Stimulated activated CD8-positive, alpha-beta memory T cell treated with anti-CD3 and anti-CD28 coated beads, Interleukin-7, amount 100 ng/mL, for 24 hours (primary cell): ENCODE measurements at places on chromosomes 1 and 21.

- no peak for DNase-seq
These were observed 11.3 kb upstream of the MCOLN3 start for GRCh38 chr1:85059563-85059962.

GRCh38 chr1:228871314-228872061, 136.2 kb downstream of the RHOU start:
- DNase-seq: no peak

- DNase-seq: no peak
These were observed 145.7 kb downstream of the DHRS3 start for GRCh38 chr1:12472156-12472797.

GRCh38 chr1:58156831-58157230, 389.7 kb downstream of the OMA1 start:
- DNase-seq: no peak

GRCh38 chr1:207911856-207912760, 1.2 kb upstream of the CD34 start:
- no peak for DNase-seq

DNA sequence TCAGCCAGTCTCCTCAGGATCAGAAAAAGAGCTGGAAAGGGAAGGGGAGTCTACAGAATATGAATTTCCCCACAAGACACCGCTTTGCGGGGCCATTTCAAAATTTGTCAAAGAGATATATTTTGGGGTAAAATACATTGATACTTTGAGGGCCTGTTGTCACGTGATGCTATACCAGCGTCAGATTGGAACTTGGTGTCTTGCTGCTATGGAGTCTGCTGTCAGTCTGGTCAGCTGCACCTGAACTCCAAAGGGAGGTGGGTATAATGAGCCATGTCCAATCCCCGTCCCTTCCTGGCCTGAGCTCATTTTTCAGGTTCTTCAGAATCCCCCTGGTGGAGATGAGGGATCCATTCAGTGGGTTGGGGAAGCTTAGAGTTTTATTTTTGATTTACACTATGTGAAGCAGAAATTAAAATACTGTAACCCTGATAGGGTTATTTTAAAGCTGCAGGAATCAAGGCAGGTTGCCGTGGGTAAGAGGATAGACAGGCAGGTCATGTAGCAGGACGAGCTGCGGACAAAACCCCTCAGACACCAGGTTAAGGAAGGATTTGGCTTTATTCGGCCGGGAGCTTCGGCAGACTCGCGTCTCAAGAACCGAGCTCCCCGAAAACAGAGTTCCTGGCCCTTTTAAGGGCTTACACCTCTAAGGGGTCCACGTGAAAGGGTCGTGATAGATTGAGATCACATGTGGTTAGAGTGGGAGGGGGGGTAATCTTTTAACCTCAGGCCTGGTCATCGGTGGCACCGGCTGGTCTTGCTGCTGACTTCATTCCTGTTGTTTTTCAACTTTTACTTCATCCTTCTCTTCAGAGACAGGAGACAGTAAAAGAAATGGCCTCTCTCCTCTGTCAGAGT, 2.2 kb upstream of the POFUT2 start:
- DNase-seq: no peak

DNA sequence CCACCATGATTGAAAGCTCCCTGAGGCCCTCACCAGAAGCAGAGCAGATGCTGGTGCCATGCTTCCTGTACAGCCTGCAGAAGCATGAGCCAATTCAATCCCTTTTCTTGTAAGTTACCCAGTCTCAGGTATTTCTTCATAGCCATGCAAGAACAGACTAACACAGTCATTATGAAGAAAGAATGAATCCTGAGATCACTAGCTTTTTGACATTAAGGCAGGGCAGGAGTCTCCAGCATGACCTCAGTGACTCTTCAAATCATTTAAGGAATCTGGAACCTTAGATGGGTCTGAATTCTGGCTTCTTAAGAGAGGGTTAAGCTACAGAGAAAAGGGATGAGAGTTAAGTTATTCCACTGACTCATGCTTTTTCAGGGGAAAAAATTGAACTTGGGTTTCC, 79.0 kb downstream of the PTPN14 start:
- no peak for DNase-seq

DNA sequence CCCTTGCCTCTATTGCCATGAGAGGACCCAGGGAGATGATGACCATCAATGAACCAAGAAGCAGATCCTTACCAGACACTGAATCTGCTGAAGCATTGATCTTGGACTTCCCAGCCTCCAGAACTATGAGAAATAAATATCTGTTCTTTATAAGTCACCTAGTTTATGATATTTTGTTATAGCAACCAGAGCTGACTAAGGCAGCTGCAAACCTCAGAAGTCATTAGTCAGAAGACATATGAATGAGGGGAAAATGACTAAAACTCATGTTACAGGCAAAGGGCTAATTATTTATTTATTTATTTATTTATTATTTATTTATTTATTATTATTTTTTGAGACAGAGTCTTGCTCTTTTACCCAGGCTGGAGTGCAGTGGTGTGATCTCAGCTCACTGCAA, 321.1 kb downstream of the TGFB2 start:
- DNase-seq: no peak

DNA sequence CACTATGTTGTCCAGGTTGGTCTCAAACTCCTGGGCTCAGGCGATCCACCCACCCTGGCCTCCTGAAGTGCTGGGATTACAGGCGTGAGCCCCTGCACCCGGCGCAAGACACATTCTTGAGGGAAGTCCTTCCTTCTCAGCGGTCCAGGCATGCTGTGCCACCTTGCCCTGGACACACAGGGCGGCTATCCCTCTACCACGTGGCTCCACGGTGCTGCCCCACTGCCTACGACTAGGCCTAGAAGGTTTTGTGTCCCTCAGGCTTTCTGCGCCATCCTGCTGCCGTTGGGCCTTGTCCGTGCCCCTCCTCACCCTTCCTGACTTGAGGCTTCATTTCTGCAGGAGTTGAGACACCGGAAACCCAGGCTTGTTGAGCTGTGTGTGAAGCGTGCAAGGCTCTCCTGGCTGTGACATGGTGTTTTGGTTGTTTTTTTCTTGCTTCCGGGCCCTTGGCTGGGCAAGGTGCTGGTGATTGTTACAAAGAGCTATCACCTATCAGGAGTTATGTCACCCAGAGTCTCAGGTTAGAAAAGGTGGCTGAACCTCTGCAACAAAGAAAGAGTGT, 13.9 kb downstream of the C1orf174 start:
- DNase-seq: no peak

GRCh38 chr21:36422279-36423098, 37.3 kb downstream of the CHAF1B start:
- no peak for DNase-seq

DNA sequence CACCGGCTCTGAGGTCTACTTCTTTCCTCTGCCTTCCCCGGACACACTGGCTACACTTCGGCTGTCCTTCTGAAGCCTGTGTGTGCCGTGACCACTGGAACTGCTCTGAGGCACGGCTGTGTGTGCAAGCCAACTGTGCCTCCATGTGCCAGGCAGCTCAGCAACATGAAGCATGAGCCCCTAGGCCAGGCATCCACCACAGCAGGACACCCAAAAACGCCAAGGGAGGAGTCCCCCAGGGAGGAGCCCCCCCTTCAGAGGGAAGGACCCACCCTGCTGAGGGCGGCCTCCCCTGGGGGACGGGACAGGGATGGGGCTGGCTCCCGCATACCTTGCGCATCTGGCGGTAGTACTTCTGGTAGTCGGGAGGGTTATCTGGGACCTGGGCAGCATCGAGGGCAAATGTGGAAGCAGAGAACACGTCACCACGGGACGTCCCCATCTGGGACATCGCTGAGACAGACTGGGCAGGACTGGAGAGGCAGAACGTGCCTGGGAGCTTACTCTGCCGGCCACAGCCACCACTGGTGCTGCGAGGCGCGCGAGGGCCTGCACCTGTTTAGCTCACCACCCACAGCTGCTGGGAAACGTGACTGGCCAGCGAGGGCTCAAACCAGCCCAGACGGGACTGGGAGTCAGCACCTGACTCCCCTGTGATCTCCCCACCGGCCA, 20.5 kb downstream of the LSS start:
- DNase-seq: no peak

DNA sequence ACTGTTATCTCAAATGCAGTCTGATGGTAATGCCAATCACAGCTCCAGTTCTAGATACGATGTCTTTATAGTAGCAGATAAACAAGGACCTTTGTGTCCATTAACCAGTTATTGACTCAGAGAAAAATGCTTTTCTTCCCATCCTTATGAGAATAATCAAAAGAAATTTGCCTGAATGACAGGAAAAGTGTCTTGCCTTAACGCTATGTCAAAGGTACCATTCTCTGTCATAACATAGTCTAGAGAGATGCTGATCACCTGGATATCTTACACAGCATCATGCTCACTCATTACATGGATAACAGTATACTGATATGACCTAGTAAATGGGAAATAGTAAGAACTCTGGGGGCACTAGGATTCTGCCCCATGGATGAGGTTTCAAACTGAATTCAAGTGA, 151.7 kb upstream of the NEGR1 start:
- DNase-seq: no peak

- no peak for DNase-seq
These were observed 43.4 kb downstream of the TMEM51 start for GRCh38 chr1:15196807-15197530.

DNA sequence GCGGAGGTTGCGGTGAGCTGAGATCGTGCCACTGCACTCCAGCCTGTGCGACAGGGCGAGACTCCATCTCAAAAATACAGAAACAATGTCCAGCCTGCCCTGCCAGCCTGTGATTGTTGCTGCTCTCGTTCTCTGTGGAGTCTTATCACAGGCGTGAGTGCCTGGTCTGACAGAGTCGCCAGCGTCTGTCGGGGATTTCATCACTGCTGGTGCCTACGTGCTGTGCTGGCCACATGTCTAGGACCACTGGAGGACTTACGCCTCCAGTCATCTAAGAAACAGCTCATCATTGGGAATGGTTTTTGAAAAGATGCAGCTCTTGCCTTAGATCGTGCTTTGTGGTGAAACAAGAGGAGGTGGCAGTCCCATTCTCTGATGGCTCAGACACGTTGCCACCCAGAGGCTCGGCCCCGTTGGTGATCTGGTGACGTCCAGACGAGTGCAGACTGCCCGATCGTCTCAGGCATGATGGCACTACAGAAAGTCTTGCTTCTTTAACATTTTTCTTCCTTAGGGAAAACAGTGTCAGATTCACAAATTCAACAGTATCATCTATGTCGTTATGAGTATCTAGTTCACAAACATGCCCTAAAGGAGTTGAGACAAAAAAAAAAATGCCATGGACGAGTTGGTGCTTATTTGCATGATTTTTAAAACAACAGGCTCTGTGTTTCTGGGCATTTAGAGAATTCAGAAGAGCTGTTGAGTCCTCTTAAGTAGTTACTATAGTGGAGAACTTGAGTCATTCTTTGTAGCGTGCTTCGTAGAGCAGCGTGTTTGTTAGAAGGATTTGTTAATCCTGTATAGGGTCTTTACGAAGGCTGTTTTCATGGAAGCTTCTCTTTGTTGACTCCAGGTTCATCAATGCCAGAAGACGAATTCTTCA, 47.5 kb downstream of the CBS start:
- DNase-seq: no peak
